ENCODE measurements at places on chromosomes 6 and 20.

DNA sequence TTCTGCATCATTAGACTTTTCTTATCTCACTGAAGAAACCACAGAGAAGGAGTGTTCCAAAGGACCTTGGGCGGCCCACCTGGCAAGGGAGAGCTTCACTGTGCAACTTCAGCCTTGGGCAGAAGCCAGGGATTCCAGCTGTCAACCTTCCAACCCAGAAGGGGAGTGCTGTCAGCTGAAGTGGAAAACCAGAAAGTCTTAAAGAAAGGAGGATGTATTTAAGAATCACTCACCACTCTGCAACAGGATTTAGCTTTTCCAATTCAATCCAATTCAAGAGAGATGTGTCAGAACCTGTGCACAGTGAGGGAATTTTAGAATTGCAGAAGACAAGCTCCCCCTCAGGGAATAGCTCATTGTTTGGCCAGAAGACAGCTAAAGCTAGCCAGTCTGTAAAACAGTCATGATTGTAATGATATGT is 553.7 kb downstream of the CD83 start:
- DNase-seq: no peak

GRCh38 chr6:25558155-25558817 is 93.7 kb upstream of the SCGN start:
- no peak for DNase-seq

DNA sequence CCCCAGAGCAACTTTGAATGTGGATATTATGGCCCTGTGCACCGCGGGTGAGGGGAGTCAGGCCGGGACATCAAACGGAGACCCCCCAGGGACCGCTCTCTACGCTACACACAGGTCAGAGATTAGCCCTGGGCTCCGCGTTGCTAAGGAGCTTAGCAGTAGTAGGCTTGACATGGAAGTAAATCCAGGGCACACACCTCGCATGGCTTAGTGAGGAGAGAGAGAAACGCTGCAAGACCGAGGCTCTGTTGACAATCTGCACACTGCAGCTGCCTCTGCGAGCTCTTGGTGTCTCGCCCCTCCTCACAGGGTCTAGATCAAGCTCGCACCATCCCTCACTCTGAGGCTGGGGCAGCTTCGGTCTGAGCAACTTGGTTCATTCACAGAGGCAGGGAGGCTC is 116.1 kb upstream of the CDH4 start:
- no peak for DNase-seq

DNA sequence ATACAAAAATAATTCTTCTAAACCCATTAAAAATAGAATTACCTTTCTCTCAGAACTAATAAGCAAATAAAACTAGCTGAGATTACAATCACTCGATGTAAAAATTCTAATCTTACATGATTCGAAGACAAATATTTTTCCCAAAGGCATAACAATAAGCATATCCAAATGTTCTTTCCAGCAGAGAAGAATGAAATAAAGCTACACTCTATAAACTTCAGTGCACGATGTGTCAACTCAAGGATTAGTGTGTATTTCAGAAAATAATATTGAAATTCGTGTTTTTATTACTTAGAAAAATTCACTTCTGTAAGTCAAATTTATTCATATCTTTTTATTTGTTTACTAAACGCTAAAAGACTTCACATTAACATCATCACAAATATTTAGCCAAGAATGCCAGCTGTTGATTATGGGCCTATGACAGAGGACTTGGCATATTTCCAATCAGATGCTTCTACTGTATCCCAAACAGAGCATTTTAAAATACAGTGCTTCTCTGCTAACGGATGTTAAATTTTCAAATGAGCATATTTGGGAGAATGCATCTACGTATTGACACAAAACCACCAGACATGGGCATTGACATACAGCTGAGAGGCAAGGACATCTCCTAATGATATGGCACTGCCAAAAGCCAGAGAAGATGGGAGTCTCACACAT is 54.7 kb upstream of the PDE7B start:
- no peak for DNase-seq

GRCh38 chr6:137722749-137723272 is 144.2 kb upstream of the TNFAIP3 start:
- DNase-seq: no peak

- peak; percentile 60 for DNase-seq
These were observed 193.0 kb downstream of the ZFAND3 start for GRCh38 chr6:38012573-38012972.

- no peak for DNase-seq
These were observed 380.4 kb downstream of the MMUT start for GRCh38 chr6:49082611-49083010.

- no peak for DNase-seq
These were observed 120.9 kb downstream of the UNC5CL start for GRCh38 chr6:40918040-40918651.

DNA sequence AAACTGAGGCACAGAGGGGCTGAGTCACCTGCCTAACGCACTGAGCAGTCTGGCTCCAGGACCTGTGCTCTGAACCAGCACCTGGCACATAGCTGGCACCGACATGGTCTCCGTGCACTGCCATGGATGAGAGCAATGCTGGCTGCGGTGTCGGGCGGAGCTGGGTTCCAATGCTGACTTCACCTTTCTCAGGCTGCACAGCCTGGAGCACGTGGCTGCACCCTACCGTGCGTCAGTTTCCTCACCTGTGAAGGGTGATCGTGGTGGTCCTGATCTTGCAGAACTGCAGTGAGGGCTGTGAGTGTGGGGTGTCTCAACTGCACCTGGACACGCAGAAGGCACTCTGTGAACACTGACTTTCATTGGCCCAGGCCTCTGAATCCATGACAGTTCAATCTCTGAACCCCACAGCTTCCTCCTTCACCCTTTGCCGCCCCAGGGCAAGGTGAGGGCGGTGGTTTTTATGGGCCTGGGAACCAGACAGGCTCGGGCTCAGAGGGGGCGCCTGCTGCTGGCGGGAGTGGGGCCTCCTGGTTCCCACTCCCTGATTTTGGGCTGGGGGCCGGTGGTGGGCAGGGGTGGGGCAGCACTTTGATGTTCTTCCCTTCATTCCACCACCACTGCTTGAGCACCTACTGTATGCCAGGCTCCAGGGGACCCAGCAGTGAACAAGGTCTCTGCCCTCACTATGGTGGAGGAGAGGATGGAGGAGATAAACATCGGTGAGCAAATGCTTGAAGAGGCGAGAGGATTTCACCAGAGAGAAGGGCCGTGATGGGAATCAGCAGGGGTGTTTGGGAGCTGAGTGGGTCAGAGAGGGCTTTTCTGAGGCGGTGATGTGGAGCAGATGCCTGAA is 102.9 kb downstream of the CEBPB start:
- no peak for DNase-seq

DNA sequence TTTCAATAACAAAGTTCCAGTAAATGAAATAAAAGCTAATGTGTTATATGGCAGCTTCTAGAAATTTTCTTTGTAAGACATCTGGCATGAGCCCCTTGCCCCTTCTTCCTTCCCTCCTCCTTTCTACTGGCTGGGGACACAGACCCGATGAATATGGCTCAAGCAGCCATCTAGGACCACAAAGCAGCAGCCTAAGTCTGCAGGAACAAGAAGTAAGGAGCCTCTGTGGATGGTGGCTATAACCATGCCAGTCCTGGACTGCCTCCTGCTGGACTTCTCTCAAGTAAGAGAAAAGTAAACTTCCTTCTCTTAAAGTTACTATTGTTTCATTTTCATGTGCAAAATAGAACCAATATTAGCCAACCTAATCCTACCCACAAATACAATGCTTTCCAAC is 114.9 kb upstream of the DST start:
- no peak for DNase-seq

GRCh38 chr6:27752038-27752885 is 159.9 kb downstream of the OR2B2 start:
- DNase-seq: peak; percentile 82

DNA sequence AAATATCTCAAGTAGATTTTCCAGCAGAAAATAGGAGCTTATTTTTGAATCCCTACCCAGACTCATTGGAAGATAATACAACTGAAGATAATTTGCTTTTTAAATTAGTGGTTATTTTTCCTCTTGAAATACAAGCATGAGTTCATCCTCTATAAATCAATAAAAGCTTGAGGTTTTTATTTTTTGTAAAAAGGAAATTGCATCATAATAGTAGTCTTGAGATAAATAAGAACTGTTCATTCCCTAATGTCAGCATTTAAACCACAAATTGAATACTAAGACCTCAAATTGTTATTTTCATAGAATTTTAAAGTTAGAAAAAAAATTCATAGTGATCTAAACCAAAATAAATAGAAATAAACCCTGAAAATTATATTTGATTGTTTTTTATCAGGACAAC is 719.1 kb downstream of the CD109 start:
- DNase-seq: no peak

DNA sequence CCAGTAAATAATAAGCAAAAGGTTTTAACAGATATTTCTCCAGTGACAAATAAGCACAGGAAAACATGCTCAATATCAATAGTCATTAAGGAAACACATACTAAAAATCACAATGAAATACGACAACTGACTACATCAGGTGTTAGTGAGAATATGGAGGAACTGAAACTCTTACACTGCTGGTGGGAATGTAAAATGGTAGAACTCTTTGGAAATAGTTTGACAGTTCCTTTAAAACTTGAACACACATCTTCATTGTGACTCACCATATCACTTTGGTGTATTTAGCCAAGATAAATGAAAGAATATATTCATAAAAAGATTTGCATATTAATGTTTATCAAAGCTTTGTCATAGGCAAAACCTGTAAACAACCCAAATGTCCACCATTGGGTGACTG is 11.3 kb upstream of the MAP3K5 start:
- DNase-seq: peak; percentile 30

GRCh38 chr6:45447005-45447404 is 69.3 kb upstream of the SUPT3H start:
- no peak for DNase-seq

- DNase-seq: no peak
These were observed 9.7 kb upstream of the MARCKS start for GRCh38 chr6:113847447-113847846.

DNA sequence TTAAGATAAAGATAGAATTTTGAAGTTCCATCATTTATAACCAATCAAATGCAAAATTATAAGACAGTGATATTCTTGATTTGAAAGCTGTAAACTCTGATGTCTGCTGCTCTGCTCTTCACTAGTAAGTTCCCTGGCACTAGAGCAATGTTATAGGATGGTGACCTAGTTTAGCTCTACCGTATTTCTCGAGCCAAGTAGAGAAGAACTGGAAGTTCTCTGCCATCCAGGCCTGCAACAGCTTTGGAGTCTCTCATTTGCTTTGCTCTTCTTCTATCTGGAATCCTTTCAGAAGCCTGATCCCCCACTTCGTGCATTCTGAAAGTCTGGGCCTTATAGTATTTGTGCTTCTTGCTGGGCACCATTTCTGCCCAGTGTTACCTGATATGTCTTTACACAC is 100.3 kb downstream of the PLCB1 start:
- no peak for DNase-seq

DNA sequence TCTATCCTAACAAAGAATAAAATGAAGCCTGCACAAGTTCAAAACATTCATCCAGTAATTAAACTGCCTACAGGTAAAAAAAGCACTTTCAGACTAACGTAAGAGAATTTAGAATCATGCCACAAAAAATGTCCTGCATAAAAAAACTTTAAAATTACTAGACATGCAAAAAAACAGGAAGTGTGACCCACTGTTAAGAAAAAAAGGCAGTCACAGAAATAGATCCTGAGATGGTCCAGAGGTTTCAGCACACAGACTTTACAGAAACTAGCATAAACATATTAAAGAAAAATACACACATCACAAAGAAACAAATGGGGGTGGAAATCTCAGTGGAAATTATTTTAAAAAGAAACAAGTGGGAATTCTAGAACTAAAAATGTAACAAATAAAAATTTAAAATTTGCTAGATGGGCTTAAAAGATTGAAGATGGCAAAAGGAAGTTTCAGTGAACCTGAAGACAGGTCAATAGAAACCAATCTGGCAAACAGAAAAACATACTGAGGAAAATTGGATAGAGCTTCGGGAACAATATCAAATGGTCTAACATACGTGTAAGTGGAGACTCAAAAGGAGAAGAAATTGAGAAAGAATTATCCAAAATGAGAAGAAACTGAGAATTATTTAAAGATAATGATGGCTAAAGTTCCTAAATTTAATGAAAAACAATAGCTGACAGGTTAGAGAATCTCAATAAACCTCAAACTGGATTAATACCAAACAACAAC is 3.4 kb upstream of the ZNF133 start:
- DNase-seq: peak; percentile 19

- DNase-seq: no peak
These were observed 15.3 kb downstream of the TRAF3IP2 start for GRCh38 chr6:111590209-111590980.

DNA sequence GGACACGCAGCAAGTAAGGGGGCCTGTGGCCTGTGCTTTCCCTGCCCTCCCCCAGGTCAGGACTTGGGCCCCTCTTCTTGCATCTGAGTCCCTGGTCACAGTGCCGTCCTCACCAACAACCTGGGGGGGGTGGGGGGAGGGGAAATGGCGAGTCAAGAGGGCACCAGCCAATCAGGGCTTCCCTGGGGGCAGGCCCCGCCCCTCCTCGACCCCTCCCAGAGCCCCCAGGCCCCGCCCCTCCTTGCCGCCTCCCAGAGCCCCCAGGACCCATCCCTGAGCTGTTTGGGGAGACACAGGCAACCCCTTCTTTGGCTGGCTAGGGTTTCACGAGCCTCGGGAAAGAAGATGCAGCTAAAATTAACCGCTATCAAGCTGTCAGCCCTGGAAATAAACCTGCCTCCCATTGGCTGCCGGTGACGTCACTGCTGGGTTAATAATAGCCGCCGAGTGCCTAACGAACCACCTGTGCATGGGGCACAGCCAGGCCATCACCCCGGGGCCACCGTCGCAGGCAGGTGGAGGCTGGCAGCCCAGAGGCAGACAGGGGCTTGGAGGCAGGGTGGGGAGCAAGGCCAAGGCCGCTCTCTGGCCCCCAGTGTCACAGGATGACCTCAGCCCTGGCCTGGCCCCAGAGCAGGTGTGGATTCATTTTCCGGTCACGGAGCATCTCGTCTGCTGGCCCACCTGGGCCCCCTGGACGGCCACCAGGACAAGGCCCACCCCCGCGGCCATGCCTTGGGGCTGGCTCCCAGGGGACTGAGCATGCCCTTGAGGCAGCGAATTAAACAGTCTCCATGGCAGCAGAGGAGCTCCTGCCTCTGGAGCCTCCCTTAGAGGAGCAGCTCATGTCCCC is 3.2 kb upstream of the EEF1A2 start:
- DNase-seq: peak; percentile 70

DNA sequence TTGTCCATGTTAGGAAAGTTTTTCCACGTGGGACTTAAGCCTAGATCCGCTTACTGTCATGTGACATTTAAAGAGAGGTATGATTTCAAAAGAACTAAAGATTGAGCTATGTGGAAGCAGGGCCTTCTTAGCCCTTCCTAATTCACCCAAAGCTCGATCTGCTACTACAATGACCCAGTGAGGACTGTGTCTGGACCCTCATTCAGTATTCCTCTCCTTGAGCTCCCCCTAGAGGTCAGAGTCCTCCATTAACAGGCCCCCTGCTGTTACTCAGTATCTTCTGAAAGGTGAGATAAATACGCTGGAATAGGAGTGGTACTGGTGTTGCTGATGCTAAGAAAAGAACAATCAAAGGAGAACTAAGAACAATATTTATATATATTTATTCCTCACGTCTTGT is 414.0 kb downstream of the GJA1 start:
- peak; percentile 57 for DNase-seq

Measured in OCI-LY7 (cell line).